Fibroblast of the aortic adventitia (primary cell): ENCODE measurements at places on chromosomes 13 and 19. TPM values are rescaled to one million over a fixed set of nuclear protein-coding genes. Genes with fewer than 3 reads are reported as not detected.

Gene MAP1S
- total RNA-seq, result 14.1 and 19.3 TPM in 2 replicates

Gene HCST
- 0.81 and 2.7 TPM in 2 replicates for total RNA-seq

Gene POP4
- 46.5 and 76.6 TPM in 2 replicates for total RNA-seq

Gene FPR2
- not detected in 2 replicates for total RNA-seq

Gene HCN2
- 0.08 and 0.63 TPM in 2 replicates for total RNA-seq

Gene SBK2
- not detected in 2 replicates for total RNA-seq

Gene ITGBL1
- 167 and 301 TPM in 2 replicates for total RNA-seq

Gene CLC
- not detected in 2 replicates for total RNA-seq

Gene GFY
- total RNA-seq, result not detected in 2 replicates

Gene CEACAM4
- total RNA-seq, result not detected in 2 replicates

Gene CCL25
- total RNA-seq, result not detected in 2 replicates

Gene DAND5
- total RNA-seq, result 0.18 TPM in 1 of 2 replicates, not detected in the other

Gene CATSPERD
- not detected in 2 replicates for total RNA-seq

Gene ZNF506
- 7.1 and 14.8 TPM in 2 replicates for total RNA-seq

Gene ZNF382
- 4.6 and 17.7 TPM in 2 replicates for total RNA-seq

Gene C1QTNF9
- total RNA-seq, result not detected in 2 replicates

Gene ICAM5
- 1.2 and 4.4 TPM in 2 replicates for total RNA-seq

Gene MBD3L3
- total RNA-seq, result not detected in 2 replicates

Gene KANK3
- total RNA-seq, result 0.09 and 0.16 TPM in 2 replicates

Gene CRLF1
- 16.5 and 69.1 TPM in 2 replicates for total RNA-seq

Gene CCDC70
- total RNA-seq, result not detected in 2 replicates

Gene ATP4A
- not detected in 2 replicates for total RNA-seq

Gene PTPRS
- 126 and 193 TPM in 2 replicates for total RNA-seq

Gene C3
- 93.5 and 1,485 TPM in 2 replicates for total RNA-seq

Gene TICAM1
- 0.65 and 3.2 TPM in 2 replicates for total RNA-seq
